Suppressor macrophage (primary cell): ENCODE measurements at places on chromosomes 6 and 20.
A peak's percentile ranks its signal among the peaks of the same experiment; 100 is the strongest.

- no peak for DNase-seq
These were observed 162.2 kb downstream of the NKAIN2 start for GRCh38 chr6:123965894-123966293.

GRCh38 chr6:139708337-139709199 is 334.1 kb upstream of the CITED2 start:
- no peak for DNase-seq

- DNase-seq: peak; percentile 90
These were observed 24.4 kb upstream of the SLCO4A1 start for GRCh38 chr20:62617711-62618483.

- no peak for DNase-seq
These were observed 261.9 kb downstream of the CDH4 start for GRCh38 chr20:61514018-61514365.

DNA sequence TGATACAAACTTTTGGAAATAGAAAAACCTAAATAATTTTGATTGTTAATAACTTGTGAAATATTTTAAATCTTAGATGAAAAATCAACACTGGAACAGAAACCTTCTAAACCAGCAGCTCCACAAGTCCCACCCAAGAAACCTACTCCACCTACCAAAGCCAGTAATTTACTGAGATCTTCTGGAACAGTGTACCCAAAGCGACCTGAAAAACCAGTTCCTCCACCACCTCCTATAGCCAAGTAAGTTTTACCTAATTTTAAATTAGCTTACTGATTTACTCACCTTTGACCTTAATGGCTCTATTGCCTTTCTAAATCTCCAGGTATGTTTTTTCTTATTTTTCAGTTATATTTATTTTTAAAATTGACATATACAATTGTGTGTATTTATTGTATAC is 102.6 kb upstream of the ADGRF4 start:
- no peak for DNase-seq

GRCh38 chr20:3931664-3932063 is 42.5 kb downstream of the PANK2 start:
- DNase-seq: no peak

- DNase-seq: no peak
These were observed 232.7 kb downstream of the ADGRG6 start for GRCh38 chr6:142534484-142534883.

- peak; percentile 62 for DNase-seq
These were observed 13.0 kb upstream of the HLA-DQB1 start for GRCh38 chr6:32679492-32679891.

GRCh38 chr6:134911547-134911946 is 38.4 kb downstream of the ALDH8A1 start:
- DNase-seq: no peak

- peak; percentile 14 for DNase-seq
These were observed 245.3 kb downstream of the OGFRL1 start for GRCh38 chr6:71533939-71534379.

- DNase-seq: no peak
These were observed 13.1 kb downstream of the TFAP2A start for GRCh38 chr6:10401632-10402223.

DNA sequence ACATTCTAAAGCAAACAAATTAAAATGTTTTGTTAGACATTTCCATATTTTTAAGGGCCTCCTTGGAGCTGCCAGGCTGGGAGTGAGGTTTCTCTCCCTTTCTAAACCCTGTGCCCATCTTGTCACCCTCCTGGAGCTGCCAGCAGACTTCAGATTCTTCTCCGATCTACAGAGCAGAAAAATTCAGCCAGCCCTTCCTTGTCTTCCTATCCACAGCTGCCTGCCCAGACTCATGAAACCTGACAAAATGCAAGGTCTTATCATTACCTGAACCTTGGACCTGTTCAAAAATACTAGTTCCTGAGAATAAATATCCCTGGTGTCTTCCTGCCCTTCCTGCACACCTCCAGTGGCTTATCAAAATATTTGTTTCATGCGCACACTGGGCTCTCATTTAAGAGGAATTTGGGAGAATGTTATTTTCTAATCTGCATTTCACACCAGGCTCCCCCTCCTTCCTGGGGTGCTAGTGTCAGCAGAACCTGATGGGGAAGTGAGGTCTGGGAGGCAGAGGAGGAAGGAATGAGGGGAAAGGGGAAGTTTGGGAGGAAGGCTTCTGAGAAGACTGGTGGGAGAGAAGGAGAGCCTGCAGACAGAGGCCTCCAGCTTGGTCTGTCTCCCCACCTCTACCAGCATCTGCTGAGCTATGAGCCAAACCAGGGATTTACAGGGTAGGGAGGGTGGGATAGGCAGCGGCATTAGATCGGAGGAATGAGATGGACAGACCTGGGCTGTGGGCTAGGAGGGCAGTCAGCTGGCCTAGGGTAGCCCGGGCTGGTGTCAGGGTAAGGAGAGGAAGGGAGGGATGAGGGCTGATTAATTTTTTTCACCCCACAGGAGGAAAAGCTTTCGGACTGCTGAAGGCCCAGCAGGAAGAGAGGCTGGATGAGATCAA is at the start of gene AIF1:
AIF1 (plus strand) TSS at position 551 of the 895 bp plus-strand sequence; CDS start at position 647, 96 bp downstream.
- peak; percentile 66 for DNase-seq

GRCh38 chr6:141551318-141551717 is 581.4 kb upstream of the GJE1 start:
- no peak for DNase-seq

- no peak for DNase-seq
These were observed 291.4 kb downstream of the PLCB1 start for GRCh38 chr20:8423482-8423881.

DNA sequence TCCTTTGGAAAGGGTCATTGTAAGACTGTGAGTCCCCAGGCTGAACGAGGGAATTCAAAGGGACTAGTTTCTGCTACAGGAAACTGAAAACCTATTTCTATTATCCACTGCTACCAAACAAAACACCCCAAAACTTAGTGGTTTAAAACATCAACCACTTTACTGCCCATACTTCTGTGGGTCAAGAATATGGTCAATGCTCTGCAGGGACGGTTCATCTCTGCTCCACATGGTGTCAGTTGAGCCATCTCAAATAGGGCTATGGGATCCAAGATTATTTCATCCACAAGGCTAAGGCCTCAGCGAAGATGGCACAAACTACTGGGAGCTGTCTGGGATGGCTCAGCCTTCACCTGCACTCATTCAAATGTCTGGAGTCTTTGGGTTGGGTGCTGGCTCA is 65.5 kb downstream of the DZANK1 start:
- DNase-seq: no peak

DNA sequence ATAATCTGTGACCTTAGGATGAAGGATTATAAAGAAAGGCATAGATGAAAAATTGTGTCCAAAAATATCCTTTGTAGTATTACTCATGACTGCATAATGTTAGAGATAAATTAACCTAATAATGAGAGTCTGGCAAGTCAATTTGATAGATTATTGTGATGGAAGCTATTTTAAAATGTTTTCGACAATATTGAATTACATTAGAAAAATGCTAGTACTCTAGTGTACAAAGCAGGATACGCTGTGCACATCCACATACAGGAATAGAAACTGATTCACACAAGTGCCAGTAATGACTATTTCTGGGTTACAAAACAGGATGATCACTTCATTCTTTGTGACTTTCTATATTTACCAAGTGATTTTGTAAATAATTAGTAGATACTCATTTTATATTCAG is 3.3 kb downstream of the SLC17A2 start:
- DNase-seq: no peak

DNA sequence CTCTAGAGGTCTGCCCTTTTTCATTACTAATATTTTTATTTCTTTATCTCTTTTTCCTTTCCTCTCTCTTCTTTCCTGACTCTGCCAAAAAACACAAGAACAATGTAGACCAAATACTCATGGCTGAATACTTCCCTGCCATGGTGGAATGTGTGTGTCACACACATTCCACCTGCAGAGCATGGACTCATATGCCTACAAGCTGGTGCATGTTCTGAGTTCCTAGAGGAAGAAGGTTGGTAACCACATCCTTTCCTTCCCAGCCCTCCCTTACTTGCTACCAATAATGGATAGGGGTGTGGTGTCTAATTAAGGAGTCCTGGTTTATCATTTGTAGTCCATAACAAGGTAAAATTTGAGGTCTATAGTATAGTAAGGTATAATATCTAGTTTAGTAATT is 15.2 kb upstream of the CST9L start:
- DNase-seq: no peak

DNA sequence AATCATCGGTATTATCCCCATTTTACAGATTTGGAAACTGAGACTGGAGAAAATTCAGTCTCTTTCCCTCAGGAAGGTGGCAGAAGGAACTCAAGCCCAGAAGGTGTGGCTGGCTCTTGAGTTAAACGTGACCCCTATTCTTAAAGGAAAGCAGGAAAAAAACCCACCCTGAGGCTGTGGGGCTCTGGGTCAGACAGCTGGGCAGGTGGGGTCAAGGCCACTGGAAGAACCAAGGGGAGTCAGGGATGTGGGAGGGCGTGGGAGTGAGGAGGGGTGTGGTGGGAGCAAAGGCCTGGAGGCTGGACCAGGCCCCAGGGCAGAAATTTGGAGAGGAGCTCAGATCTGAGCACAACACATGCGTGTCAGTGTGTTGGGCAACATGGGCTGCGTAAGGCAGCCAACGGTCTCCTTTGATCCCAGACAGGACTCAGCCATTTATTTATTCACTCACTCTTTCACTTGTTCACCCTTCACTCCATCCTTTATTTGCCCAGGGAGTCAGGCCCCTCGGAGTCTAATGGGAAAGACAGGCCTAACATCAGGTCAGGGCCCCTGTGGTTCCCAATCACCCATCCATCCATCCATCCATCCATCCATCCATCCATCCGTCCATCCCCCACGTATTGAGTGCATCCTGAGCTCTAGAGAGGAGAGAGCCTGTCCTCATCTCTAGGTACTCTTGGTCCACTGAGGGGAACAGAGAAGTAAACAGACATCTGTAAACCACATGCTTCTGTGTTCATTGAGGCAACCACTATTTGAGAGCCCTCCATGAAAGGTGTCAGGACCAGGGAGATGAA is 165.0 kb downstream of the VEGFA start:
- no peak for DNase-seq

- DNase-seq: peak; percentile 95
These were observed 24.6 kb downstream of the SLCO4A1 start for GRCh38 chr20:62666736-62667529.

- DNase-seq: no peak
These were observed 31.7 kb downstream of the C20orf173 start for GRCh38 chr20:35497780-35498189.

- DNase-seq: no peak
These were observed 2.4 kb downstream of the CEP57L1 start for GRCh38 chr6:109097661-109098060.

DNA sequence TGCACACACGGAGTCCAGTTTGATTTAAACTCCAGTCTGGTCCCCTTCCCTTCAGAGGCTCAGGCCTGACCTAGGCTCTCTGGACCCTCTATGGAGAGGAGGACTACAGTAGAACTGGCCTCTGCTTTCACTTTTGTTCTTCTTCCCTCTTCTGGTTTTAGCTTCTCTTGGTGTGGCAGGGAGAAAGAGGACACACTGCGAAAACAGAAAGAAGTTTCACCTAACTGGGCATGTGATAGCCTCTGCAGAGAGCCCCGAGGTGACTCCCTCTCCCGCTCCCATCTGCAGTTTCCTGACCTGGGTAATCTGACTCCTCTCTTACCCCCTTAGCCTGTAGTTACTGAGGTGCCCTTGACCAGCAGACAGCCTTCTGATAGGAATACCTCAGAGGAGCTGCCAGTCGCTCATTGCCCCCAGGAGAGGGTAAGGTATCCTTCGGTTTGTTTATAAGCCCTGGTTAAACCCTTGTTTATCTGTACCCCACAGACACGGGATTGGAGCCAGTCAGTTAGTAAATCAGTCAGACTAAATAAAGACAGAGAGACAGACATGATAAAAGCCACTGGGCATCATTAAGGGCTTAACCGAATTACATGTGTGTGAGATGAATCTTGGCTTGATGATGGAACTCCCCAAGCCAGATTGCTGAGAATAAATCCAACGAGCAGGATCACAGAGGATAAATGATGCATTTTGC is 12.0 kb upstream of the DTNBP1 start:
- peak; percentile 29 for DNase-seq

DNA sequence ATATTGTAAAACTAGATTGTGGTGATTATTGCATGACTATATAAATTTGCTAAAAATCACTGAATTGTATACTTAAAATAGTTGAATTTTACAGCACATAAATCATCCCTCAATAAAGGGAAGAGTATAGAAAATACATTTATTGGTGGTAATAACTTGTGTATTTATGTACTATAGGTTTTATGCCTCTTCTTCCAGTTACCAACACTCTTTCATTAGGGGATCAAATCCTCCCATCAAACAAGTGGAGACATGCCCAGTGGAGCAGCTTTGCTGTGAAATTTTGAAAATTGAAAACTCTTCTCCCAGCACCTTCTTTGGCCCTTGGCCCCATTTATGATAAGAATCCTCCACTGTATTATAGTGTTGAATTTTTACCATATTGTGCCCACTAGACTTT is 10.1 kb upstream of the SSR1 start:
- no peak for DNase-seq

DNA sequence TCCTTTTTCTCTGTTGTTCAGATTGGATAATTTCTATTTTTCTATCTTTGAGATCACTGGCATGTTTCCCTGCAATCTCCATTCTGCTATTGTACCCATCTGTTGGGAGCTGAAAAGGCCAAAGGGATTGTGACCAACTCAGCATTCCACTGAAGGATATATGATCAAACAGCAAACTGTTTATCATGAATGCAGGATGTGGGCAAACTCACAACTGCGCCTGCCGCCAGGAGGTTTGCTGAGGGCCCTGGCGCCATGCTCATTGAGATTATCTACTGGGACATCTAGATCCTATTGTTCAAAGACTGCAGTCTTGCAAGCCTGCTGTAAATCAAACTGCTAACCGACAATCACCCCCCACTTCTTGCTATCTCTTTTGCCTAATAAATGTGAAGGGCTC is 3.8 kb upstream of the FKBP1A start:
- no peak for DNase-seq

- no peak for DNase-seq
These were observed 8.6 kb downstream of the SNPH start for GRCh38 chr20:1274485-1275311.
